NCI-H446 treated with DMSO at 0.1 percent for 48 hours (cell line): ENCODE measurements at places on chromosomes 13 and 19.

GRCh38 chr13:23579896-23580683 lies 9.9 kb downstream of the TNFRSF19 start:
- DNase-seq: no peak

- DNase-seq: no peak
Observed at GRCh38 chr19:46841458-46842083, 9.1 kb downstream of the AP2S1 start.

GRCh38 chr19:33194886-33195644 lies 935 bp downstream of the LRP3 start:
- DNase-seq: no peak

DNA sequence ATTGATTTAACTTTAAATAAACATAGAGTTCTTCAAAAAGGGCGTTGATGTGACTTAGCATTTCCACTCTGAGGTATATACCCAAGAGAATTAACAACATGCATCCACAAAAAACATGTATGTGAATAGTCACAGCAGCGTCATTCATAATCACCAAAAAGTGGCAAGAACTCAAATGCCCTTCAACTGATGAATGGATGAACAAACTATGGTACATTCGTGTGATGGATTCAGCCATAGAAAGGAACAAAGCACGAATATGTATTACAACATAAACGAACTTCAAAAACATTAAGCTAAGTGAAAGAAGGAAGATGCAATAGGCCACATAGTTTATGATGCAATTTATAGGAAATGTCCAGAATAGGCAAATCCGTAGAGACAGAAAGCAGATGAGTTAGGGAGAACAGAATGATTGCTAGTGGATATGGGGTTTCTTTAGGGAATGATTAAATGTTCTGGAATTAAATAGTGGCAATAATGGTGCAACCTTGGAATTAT lies 72.3 kb upstream of the UQCRFS1 start:
- no peak for DNase-seq

GRCh38 chr13:97951376-97951775 lies 2.1 kb upstream of the IPO5 start:
- no peak for DNase-seq

DNA sequence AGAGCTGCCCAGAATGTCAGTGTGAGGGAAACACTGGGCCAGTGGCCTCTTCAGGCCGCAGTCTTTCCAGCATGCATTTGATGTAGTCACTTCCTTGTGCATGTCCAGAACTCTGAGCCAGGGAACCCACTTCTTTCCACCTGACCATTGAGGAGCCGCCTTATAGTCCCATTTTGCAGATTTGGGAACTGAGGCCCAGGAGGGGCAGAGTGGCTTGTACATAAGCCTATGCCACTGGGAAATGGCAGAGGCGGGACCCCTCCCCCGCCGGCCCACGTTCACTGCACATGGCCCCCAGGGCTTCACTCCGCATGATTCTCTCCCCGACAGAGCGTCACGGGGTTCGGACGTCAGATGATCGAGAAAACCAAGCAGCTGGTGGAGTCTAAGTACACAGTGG lies 5.6 kb upstream of the SPIB start:
- no peak for DNase-seq

- DNase-seq: no peak
Observed at GRCh38 chr13:29676535-29676934, 81.0 kb upstream of the SLC7A1 start.

DNA sequence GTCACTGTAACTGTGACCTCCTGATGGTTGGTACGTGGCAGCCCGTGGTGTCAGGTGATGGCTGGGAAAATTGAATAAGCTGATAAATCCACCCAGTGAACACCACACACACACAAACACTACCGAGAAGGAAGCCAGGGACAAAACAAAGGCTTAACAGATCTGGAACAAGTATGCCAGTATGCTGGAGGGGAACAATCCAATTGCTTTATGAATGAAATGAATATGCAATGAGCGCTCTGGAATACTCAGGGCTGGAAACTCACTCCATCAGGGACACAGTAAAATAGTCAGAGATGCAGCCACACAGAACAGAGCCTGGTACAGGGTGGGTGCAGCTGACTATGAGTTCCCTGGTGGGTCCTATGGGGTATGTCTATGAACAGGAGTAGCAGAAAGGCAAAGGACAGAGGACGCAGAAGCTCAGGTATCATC lies 16.7 kb downstream of the TMTC4 start:
- DNase-seq: no peak

DNA sequence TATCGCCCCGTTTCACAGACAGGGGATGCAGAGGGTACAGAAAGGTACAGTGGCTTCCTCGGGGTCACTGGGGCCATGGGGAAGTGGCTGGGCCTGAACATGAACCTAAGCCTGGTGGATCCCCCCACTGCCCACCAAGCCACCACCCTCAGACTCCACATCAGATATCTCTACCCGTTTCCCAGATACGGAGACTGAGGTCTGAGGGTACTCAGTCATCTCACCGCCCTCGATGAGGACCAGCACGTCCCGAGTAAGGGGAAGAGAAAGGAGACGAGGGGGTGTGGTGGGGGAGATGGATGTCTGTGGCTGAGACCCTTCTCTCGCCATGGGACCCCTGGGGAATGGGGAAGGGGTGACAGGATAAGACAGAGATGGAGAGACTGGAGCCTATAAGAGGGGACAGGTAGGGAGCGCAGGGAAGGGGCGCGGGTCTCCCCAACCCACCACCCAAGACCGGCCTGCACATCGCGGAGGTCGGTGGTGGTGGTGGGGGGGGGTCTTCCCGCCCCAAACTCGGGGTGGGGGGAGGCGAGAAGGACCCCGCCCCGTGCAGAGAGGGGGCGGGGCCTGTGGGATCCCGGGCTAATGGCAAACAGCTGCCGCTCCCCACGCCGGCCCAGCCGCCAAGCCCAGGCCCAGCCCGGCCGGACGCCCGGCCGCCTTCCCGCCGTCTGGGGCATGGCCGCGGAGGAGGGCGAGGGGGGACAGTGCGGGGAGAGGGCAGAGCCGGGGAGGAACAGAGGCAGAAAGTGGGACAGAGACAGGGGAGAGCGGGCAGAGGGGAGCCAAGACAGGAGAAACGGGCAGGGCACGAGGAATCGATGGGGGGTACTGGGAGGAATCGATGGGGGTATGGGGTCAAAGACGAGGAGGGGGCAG lies 698 bp downstream of the KANK2 start:
- no peak for DNase-seq

- DNase-seq: no peak
Observed at GRCh38 chr19:45558399-45558878, 26.2 kb downstream of the OPA3 start.

- no peak for DNase-seq
Observed at GRCh38 chr13:98366443-98366842, 189.4 kb upstream of the RNF113B start.

DNA sequence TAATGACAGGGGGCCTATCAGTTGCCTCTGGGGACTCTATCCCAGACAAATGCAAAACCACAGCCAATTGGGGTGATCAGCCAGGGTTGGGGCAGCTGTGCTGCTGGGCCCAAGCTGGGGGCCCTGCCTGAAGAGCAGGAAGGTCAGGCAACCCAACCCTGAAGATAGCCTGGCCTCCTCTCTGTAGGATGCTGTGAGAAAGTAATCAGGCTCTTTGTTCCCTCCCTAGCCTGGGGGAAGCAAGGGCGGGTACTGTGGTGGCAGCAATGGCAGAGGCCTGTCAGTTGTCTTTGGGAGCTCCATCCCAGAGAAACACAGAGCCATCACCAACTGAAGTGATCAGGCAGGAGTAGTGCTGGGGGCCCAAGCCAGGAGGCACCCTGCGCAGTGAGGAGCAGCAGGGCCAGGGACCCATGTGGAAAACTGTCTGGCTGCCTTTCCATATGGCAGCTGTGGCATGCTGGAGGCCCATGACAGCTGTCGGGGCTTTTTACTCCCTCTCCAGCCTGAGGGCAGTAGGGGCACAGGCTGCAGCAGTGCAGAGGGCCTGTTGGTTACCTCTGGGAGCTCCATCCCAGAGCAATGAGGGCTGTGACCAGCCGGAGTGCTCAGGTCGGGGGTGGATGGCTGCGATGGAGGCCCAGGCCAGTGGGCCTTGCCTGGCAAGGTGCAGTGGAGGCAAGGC lies 73.6 kb upstream of the ATP12A start:
- DNase-seq: no peak

DNA sequence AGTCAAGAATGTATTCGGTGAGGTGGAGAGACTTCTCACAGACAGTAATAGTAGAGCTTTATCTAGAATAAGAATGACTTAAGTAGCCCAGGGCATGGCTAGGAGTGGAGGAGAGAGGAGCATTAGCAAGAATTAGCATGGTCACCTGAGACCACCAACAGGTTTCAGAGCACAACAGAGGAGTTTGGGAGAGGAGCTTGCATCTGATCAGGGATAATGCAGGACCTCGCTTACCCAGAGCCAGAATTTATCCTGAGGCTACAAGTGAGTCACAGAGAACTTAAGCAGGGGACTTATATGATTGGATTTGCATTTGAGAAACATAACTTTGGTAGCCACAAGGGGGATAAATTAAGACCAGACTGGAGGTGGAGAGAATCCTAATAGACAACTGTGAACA lies 102.1 kb upstream of the FNDC3A start:
- DNase-seq: no peak

- DNase-seq: no peak
Observed at GRCh38 chr13:27147530-27148170, 24.0 kb downstream of the USP12 start.

DNA sequence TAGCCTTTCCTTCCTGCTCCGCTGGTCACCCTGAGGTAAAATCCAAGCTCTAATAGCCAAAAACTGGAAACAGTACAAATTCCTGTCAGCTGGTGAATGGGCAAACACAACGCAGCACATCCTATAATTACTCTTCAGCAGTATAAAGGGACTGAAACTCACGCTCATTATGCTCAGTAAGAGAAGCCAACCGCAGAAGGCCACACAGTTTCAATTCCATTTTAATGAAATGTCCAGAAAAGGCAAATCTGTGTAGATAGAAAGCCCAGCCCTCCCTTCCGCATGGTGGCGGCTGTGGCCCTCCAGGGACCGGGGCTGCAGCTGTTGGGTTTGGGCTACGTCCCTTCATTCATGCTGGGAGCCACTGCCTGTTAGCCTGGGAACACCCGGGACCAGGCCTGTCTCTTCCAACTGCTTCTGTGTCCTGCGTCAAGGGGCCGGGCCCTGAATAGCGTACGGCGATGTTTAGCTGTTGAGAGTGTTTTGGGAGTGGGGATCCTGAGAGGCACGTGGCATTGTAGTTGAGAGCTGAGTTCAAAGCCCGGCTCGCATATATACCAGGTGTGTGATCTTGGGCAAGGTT lies 23.5 kb downstream of the NKPD1 start:
- no peak for DNase-seq

DNA sequence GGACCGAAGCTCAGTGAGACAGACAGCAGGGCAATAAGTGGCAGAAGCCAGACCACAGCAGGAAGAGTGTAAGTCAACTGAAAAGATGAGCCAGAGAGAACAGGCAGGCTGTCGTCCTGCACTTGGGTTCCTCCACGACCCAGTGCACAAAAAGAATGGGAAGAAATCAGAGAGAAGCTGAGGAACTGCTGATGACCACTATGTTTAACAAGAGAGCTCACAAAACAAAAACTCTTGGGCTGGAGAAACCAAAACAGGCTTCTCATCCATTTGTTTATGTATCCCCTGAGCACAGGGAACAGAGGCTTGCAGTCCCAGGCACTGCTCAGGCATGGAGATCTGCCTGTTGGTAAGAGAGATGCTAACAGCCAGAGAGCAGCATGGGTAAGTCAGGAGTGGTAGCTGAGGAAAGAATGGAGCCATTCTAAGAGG lies 14.0 kb downstream of the AKAP8L start:
- DNase-seq: no peak

- DNase-seq: no peak
Observed at GRCh38 chr13:95118541-95119324, 182.5 kb downstream of the ABCC4 start.

DNA sequence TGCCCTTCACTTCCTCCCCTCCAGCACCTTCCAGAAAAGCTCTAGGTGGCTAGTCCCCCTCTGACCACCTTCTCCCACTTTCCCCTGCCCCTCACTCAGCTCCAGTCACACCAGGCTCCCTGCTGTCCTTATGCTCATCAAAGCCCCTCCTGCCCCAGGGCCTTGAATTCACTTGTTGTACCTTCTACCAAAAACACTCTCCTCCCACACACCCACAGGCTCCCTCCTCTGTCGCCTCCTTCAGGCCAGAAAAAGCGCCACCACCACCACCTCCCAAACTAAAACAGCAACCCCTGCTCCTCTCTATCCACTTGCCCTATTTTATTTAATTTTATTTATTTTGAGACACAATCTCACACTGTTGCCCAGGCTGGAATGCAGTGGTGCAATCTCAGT lies 4.8 kb upstream of the CEACAM16 start:
- DNase-seq: no peak

GRCh38 chr19:21569494-21569865 lies 64.1 kb downstream of the ZNF429 start:
- no peak for DNase-seq

GRCh38 chr19:52221831-52222375 lies 32.1 kb downstream of the PPP2R1A start:
- DNase-seq: no peak

DNA sequence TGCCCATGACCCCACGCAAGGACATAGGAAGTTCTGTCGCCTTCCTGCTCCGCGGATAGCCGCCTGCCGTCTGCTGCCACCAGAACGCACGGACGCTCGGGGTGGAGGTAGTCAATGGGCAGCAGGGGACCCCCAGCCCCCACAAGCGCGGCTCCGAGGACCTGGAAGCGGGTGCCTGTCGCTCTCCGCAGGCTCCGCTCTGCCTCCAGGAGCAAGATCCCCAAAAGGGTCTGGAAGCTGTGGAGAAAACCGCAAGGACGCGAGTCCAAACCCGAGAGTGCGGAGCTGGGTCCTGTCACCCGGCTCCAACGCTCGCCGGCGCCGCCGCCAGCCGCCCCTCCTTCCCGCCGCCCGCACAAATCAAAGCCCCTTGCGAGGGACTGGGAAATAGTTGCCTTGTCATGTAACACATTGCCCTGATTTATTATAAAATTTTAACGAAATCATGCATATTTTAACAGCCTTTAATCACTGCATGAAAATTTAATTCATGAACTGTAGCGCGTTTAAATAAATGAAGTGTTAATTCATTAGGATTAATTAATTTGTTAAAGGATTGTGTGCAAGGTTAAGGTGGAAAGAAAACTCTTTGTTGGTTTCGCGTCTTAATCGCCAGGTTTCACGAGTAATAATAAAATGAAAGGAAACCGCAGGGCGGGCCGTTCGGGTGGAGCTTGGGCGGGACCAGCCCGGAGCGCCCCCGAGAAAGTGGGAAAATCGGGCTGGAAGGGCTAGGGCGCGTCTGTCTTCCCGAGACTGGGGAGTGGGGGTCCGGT lies 5.5 kb upstream of the POU4F1 start:
- DNase-seq: no peak

- DNase-seq: no peak
Observed at GRCh38 chr13:32636711-32637110, 50.5 kb downstream of the PDS5B start.

DNA sequence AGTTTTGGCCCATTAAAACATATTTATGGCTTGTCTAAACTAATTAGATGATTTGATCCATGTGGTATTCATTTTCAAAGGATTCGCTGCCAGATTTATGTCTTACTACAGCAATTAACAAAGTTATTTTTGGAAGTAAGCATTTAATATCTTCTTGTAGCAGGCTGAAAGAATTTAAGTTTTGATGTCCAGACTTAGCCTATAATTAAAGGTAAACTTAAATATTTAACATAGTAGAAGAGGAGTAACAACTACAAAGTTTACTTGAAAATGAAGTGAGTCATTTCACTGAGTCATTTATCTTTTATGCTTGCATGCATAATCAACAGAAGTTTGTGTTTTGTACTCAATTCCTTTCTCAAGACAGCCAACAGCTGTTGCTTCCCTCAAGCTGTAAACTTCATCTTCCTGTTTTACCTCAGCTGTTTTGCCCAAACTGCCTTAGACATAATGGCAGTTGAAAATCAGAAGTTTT lies 58.1 kb downstream of the EDNRB start:
- no peak for DNase-seq

GRCh38 chr19:14479975-14480699 lies 5.0 kb upstream of the PTGER1 start:
- DNase-seq: no peak
